Esophagus squamous epithelium (tissue), 5 donors: ENCODE measurements at places on chromosomes 16 and 17.

- DNase-seq: no peak
Measured at GRCh38 chr16:86621966-86622365, 43.6 kb downstream of the FOXL1 start.

GRCh38 chr16:87306516-87306915, 10.7 kb downstream of the C16orf95 start:
- no peak for DNase-seq

- DNase-seq: no peak
Measured at GRCh38 chr17:31389657-31390381, 1.7 kb upstream of the RAB11FIP4 start.

GRCh38 chr17:73760439-73760758, 116.2 kb upstream of the SDK2 start:
- no peak for DNase-seq

- DNase-seq: no peak
Measured at GRCh38 chr16:11390573-11391495, 45.6 kb downstream of the RMI2 start.

GRCh38 chr16:78727536-78727935, 628.1 kb downstream of the WWOX start:
- DNase-seq: no peak

DNA sequence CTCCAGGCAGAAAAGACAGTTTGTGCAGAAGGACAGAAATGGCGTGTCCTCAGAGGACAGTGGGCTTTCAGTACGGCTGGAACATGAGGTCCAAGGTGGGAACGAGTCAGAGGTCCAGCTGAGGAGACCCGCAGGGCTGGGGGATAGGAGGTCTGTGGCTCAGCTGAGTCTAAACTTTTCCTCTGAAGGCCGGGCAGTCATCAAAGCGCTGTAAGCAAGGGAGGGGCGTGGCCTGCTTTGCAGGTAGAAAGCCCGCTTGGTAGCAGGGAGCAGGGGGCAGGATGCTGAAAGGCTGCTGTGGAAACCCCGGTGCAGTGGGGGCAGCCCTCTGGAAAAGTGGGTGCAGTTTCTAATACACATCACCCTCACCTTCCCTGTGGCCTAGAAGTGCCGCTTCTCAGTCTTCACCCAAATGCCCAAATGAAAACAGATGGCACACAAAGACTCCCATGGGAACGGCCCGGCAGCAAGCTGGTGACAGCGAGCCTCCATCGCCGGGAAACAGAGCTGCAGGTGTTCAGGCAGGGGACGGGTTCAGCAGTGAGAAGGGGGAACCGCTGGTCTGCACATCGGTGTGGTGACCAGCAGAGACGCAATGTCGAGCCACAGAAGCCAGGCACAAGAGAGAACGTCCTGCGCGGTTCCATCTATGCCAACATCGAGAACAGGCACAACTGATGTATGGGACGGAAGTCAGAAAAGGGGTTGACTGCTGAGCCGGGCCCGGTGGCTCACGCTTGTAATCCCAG, 12.2 kb upstream of the OSGIN1 start:
- no peak for DNase-seq

DNA sequence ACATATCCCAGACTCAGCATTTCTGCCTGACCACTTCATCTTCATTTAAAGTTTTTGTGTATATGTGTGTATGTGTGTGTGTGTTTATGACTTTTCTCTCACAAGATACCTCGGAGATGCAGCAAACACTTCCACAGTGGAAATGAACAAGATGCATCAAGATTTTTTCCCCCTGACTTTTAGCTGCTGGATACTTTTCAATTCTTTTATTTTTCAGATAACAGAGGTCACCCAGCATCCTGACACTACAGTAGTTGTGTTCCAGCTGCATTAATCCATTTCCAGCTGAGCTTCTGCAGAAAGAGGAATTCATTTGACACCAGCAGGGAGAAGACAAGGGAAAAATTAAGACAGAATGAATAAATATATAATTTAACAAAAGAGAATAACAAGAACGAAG, 130.2 kb upstream of the PSMD7 start:
- no peak for DNase-seq

- DNase-seq: no peak
Measured at GRCh38 chr17:81094509-81095382, 59.8 kb downstream of the BAIAP2 start.

DNA sequence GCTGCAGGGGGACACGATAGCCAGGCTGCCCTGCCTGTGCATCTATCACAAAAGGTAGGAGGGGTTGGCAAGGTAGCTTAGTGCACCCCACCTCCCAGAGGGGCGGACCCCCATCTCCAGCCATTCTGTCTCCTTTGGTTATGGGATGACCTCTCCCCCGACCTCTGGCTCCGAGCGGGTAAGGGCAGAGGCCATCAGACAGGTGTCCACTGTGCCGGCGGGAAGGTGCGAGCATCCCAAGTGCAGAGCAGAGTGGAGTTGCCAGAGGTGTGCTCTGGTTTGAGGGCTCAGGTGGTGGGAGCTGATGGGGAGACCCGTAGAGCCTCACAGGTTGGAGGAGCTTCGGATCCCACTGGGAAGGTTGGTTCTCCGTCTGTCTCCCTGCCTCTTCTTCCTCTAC, 11.7 kb downstream of the LDHD start:
- no peak for DNase-seq

DNA sequence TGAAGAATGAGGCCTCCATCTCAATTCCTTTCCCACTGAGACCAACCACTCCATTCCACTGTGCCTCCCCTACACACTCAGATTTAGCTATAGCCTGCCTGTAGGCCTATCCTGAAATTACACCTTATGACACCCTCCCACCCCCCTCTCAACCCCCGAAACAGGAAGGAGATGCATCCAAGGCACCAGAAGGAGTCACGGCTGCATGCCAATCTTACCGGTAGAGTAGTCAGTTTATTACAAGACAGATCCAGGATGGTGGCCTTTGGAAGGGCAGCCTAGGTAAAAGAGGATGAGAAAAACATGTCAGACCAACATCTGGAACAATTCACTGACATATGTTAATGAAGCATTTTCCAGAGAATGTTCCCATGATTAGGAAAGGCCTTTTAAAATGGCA, 2.6 kb downstream of the LRRC59 start:
- DNase-seq: no peak

GRCh38 chr17:32871746-32872145, 5.2 kb downstream of the MYO1D start:
- no peak for DNase-seq

DNA sequence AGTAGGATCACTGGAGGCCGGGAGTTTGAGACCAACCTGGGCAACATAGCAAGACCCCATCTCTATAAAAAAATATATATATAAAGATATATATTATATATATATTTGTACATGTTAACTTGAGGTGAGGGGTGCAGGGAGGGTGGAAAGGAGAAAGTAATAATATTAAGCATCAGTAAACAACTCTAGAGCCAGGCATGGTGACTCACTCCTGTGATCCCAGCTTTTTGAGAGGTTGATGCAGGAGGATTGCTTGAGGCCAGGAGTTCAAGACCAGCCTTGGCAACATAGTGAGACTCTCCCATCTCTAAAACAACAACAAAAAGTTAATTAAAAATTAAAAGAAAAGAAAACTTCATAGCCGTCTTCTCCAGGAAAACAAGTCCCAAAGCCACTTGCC, 61.7 kb upstream of the SMURF2 start:
- DNase-seq: no peak

DNA sequence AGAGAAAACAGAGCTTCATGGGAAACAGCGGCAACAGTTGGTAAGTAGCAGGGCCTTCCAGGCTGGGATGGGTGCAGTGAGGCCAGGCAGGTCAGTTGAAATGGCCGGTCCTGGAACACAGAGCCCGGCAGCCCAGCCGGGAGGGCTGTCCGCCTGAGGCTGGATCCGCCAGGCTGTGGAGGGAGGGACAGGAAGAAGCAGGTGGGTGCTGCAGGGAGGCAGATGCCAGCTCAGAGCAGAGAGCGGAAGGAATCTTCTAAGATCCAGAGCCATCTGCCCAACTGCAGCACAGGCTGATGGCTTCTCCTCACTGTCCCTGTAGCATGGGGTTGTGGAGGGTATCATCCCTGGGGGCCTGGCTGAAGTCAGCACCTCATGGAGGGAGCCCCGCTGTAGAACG, 599 bp downstream of the RNF112 start:
- DNase-seq: no peak

DNA sequence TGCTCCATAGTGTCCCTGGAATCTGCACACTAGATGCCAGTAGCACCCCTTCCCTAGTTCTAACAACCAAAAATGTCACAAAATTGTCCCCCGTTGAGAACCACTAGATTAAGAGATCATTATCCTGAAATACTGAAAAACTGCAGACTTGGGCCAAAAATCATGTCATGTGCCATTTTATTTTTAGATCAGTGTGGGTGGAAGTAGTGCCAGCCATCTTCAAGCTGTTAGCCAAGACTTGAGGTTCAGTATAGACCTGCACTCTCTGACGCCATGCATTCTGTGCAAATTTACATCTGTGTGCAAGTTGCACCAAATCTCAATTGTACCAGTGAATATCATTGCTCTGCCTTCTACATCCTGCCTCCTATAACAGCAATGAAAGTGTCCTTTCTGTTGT, 31.5 kb upstream of the NOL11 start:
- DNase-seq: no peak

- no peak for DNase-seq
Measured at GRCh38 chr17:75927286-75927922, 13.4 kb downstream of the FBF1 start.
